ENCODE measurements at places on chromosomes 4 and X. TPM values are rescaled to one million over a fixed set of nuclear protein-coding genes. Genes with fewer than 3 reads are reported as not detected.

FAM133A gene
- 2.1 TPM for total RNA-seq

- DNase-seq = peak; percentile 12
These were observed 287.4 kb downstream of the CHIC1 start for GRCh38 chrX:73850124-73851013.

GRCh38 chr4:16785793-16786527 is 112.5 kb downstream of the LDB2 start:
- DNase-seq = no peak

- no peak for DNase-seq
These were observed 152.0 kb upstream of the FTHL17 start for GRCh38 chrX:31223817-31224216.

Measured in NCI-H460 (cell line).